CD4-positive, alpha-beta T cell treated with Interleukin-4 for 4 hours (primary cell): ENCODE measurements at places on chromosomes 2 and 18.
A peak's percentile ranks its signal among the peaks of the same experiment; 100 is the strongest.

- peak; percentile 33 for DNase-seq
Observed at GRCh38 chr2:190718652-190719526, 70.0 kb downstream of the NAB1 start.

DNA sequence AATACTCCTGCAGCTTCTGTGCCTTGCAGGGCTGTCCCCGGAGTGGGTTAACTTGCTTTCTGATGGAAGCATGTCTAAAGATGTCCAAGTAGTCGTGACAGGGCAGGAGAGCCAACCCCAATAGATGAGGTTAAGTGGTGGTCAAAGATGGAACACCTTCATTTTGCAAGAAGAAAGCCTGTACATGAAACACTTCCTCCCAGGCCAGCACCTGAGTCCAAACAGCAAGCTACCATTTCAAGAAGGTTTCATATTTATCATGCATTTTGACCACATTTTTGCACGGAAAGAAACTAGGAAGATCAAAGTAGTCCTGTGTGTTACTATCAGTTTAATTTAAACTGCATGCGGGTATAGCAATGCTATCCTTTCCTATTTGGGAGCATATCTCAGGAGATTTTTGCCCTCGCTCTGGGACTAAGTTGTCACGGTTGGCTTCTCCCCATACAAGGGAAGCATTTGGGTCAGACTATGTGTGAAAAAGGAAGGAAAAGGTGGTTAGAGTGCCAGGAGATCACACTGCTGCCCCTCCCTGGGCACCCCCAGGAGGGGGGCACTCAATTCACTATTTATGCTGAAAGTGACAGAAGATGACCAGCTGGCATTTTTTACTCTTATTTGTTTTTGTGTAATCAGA is 187.6 kb downstream of the ZNF521 start:
- no peak for DNase-seq

DNA sequence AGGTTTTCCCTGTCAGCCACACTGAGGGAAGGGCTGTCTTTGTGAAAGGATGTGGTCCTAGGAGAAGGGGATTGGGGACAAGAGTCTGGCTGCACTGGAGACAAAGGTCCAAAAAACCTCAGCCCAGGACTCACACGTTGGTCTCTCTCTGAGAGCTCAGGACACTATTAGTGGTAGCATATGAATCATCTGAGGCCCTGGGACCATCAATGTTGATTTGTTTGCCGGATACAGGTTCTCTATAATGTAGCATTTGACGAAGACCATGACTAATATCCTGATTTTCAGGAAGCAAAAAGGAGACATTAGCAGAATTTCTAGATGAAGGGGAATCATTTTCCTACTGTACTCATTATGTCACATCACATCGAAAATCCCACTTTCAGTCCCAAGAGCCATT is 22.2 kb upstream of the DNAH6 start:
- no peak for DNase-seq

- DNase-seq: no peak
Observed at GRCh38 chr2:215691346-215691745, 255.5 kb upstream of the FN1 start.

DNA sequence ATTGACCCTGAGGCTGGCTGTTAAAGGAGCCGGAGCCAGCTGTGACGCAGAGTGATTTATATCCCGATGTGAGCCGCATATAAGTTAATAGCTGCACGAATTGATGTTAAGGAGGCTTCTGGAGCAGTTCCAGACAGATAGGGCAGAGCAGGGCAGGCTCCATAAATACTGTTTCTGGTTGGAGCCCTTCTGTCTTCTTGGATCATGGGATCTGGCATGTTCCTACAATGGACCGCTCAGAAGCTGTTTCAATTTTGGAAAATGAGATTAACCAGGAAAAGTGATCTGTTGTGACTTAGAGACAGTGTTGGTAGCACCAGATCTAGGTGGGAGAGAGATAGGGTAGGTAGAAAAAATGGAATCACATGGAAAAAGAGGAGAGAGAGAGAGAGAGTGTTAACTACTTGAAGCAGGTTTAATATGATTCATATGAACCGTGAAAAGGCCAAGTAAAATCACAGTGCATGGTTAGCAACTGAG is 4.8 kb upstream of the IGFBP5 start:
- DNase-seq: no peak

- DNase-seq: no peak
Observed at GRCh38 chr2:119086327-119086726, 72.2 kb downstream of the C1QL2 start.

GRCh38 chr18:22149710-22150109 is 19.7 kb upstream of the GATA6 start:
- DNase-seq: no peak

GRCh38 chr2:98333922-98334321 is 12.3 kb upstream of the CNGA3 start:
- DNase-seq: no peak

- no peak for DNase-seq
Observed at GRCh38 chr18:51193621-51194287, 3.7 kb downstream of the MEX3C start.

DNA sequence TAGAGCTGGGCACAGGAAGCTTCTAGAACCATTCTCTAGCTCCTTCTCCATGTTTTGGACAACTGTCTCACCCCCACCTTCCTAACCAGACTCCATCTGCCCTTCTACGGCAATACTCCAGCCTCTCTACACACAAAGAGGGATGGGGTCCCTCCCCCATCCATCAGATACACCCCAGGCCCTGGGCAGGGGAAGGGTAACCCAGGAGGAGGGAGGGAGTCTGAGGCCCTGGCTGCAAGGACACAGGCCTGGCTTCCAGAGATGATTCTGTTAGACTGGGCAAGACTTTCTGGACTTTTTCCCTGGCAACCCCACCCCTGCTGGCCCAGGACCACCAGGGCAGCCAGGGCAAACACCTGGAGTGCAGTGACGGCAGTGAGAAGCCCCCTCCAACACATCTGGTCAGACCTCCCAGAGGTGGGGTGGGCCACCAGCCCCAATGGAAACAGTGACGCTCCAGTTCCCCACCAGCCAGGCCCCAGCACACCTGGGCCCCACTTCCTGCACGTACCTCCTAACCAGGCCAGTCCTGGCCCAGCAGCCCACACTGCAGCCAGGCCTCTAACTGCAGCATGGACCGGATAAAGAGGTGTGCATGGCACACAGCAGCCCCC is 6.5 kb downstream of the CYP26B1 start:
- DNase-seq: no peak

- no peak for DNase-seq
Observed at GRCh38 chr2:162710287-162710890, 128.2 kb downstream of the KCNH7 start.

DNA sequence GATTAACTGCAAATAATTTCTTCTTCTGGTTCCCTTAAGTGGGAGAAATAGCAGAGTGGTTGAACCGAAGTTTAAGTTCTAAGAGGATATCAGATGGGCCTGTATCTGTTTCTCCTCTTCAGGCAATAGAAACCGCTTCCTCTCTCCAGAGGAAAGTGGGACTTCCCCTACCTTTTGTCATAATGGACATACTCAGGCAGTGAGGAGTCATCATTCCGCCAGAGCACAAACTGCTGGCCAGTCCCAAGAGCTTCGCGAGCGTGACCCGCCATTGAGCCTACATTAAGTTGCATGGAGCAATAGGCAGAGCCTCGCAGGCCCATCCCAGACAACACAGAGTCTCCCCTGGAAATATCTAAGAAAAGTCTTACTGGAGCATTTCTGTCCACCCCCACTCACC is 158.9 kb downstream of the LDLRAD4 start:
- peak; percentile 51 for DNase-seq

DNA sequence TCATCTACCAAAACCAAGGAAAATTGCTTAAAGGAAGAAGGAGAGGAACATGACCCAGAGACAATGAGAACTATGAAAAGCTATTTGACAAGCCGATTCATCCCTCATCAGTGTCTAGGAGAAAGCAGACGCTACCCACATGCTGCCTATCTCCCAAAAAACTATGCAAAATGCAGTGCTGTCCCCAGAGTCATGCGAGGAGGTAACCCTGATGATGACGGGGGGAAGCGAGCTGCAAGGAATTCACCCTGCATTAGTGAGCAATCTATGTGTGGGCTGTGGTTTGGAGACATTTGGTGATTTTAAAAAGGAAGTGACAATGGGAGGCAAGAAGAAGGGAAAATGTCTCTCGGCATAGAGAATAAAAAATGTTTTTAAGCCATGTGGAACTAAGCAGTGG is 472.7 kb downstream of the CMPK2 start:
- no peak for DNase-seq

DNA sequence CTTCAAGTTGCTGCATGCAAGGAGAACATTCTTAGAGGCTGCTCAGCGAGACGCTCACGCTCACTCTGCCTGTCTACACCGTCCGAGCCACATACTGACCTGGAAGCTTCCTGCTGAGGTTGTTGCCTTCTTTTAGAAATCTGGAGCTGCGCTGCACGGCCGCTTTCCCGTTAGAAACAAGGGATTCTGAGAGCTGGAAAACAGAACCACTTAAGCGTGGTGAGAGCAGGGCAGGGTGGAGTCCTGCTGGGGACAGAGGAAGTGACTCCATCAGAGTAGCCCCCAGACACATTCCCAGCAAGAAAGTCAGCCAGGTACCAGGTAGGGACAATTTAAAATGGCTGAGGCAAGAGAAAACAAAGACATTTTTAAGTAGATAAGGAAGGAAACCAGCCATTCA is 135.2 kb downstream of the LAMA1 start:
- no peak for DNase-seq

- no peak for DNase-seq
Observed at GRCh38 chr18:28040211-28040610, 136.7 kb downstream of the CDH2 start.

GRCh38 chr2:6946722-6947121 is 29.5 kb downstream of the RNF144A start:
- no peak for DNase-seq

GRCh38 chr2:44642123-44642857 is 280.5 kb downstream of the CAMKMT start:
- DNase-seq: no peak

GRCh38 chr2:98730707-98731040 is 258 bp downstream of the MGAT4A start:
- no peak for DNase-seq

- no peak for DNase-seq
Observed at GRCh38 chr2:85439986-85440385, 21.5 kb downstream of the SH2D6 start.

DNA sequence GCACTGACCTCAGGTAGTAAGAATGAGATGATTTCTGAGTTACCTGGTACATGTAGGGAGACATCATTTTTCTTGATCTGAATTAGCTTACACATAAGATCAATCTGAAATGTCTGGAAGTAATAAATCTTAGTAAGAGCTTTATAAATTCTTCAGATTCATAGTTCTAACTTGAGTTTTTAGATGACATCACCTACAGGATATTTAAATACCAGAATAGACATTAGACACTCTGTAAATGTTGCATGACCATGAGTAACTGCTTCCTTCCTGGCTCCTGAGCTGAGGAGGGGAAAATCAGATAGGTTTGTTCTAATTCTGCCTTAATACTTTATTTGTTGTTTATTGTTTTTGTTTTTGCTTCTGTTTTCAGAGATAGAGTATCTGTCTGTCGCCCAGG is 181.8 kb downstream of the PHLPP1 start:
- DNase-seq: no peak

DNA sequence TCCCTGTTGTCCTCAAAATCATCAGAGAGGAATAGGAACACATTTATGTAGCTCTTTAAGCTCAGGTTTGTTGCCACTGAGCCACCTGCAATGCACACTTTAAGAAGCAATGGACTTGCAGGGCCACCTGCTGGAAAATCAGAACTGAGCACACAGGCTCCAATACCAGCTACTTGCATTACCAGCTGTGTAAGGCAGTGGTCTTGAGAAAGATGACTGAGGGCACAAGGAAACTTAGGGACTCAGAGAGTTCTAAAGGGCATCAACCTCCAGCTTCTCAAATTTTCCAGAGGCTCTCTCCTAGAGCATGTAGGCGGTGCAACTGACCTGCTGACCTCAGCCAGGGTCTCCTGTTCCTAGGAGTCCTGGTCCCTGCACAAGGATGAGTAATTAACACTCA is 2.5 kb upstream of the CNDP2 start:
- peak; percentile 75 for DNase-seq

DNA sequence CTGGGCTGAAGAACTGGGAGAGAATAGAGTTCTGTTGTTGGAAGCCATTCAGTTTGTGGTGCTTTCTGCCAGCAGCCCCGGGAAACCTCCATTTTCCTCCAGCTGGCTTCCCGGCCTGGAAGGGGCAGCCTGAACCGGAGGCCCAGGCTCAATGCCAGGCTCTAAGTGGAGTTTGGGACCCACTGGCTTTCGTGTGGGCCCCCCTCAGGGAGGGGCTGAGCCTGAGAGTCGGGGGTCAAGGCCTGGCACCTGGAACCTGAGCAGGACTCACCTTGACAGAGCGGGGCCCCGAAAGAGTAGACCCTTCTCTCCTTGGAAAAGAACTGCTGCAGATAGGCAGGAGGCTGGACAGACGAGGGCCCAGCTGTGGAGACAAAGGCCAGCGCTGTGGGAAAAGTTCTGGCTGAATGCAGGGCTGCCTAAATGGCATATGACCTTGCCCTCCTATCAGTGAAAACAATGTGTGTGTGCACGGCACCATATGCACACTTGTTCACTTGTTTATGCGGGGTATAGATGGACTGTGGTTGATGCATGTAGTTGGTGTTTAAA is 34.8 kb upstream of the ASB18 start:
- no peak for DNase-seq

DNA sequence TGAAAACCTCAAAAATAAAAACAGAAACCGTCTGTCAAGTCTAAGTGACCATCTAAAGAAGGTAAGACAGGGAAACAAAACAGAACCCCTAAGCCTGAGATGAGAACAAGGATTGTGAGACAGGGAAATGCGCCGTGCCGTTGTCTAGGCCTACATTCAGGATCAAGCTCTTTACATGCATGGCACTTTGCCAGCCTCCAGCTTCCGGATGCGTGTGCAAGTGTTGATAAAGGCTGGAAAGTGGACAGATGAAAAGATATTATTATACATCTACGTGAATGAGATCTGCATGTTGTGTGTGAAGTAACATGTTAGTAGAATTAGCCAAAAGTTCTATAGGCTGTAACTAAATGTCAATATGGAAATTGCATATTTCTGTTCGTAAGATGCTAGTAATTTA is 28.6 kb upstream of the TMEM87B start:
- DNase-seq: no peak

DNA sequence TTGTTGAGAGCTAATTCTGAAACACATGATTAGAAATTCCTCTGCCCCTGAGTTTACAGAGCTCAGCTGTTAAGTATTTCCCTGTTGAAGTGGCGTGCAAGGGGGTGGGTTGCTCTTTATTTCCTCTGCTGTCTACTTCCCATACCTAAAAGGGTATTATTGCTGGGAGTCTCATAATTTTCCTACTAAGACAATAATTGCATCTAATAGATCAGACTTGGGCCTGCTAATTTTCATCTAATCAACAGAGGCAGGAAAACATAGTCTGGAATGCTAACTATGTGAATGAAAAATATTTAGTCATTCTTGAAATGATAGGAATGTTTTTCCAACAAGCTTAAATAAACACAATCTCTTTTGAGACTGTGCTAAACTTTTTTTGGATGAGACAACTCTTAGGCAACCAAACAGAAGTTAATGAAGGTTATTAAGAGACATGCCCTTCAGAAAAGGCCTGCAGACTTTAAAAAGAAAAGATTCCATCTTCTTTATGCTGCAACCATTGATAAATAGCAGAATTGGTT is 111.4 kb downstream of the FEZ2 start:
- DNase-seq: no peak

GRCh38 chr18:61891271-61891670 is 1.5 kb downstream of the RNF152 start:
- DNase-seq: no peak

GRCh38 chr2:105645938-105646773 is 98.6 kb upstream of the NCK2 start:
- DNase-seq: no peak

GRCh38 chr2:73069041-73069854 is 2.3 kb downstream of the SFXN5 start:
- DNase-seq: no peak
